Mucosa of gallbladder (tissue), 1 donor: ENCODE measurements at places on chromosomes 2 and 18.

DNA sequence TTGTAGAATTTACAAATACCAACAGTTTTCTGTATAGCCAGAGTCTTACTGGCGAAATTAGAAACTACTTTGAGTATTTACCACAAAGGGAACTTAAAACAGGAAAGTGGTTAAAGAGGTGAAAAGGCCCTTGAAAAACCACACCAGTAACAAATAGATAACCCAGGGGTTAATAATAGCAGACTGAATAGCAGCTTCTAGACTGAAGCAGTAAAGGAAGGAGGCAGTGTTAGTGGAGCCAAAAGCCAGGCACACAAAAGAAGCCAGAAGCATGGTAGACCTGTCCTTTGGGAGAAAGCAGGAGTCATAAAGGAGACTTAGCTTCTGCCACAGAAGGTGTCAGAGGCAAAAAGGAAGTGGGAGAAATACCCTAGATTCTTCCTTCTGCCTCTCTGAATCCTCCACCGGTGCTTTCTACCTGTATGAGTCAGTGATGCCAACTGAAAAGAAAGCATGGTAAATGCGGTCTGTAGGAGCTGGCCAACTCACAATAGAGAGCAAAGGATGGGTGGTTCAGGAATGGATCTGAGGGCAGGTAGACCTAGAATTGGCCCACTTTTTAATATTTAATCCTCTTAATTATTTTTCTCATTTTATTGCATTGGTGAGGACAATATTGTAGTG lies 97.3 kb downstream of the ARL6IP6 start:
- no peak for DNase-seq

GRCh38 chr2:66495788-66496640 lies 61.1 kb downstream of the MEIS1 start:
- DNase-seq = peak; percentile 48

DNA sequence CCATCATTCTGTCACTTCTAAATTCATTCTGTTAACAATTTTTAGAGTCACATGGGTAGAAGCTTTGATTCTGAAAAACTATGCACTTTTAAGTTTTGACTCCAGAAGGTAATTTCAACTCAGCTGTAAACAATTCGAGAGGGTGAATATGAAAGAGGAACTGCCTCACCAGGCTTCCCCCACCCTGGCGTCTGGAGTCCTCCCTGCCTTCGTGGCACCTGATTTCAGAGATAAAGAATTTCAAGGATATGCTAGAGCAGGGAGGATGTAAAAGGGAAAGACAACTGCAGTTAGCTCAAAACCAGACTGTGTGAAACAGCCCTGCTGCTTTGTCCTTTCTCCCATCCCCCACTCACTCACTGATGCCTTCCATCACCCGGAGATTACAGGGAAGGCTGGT lies 40.7 kb downstream of the ONECUT2 start:
- no peak for DNase-seq

DNA sequence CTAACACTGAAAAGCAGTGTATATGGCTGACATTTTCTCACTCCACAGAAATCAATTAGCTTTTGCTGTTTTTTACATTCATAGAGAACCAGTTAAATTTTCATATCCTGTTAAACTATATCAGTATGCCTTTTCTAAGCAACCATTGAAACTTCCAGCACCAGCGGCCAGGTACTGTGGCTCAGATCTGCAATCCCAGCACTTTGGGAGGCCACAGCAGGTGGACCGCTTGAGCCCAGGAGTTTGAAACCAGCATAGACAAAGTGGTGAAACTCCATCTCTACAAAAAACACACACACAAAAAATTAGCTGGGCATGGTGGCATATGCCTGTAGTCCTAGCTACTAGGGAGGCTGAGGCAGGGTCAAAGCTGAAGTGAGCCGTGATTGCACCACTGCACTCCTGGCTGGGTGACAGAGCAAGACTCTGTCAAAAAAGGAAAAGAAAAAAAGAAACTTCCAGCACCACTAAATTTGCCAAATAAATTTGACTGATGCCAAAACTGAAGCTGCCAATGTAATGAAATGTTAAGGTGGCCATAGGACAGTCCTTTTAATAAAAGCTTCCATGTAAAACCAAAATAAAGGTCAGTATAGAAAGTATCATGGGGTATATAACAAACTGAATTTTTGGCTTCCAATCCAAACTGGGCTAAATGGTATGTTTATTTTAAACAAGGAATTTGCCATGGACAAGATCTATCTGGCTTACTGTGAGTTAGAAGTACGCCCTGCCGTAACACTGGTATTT lies 3.5 kb downstream of the SFT2D3 start:
- no peak for DNase-seq
